Activated naive CD4-positive, alpha-beta T cell treated with anti-CD3 and anti-CD28 coated beads, Interleukin-2, amount 50 U/mL, for 72 hours (primary cell): ENCODE measurements at places on chromosomes 1 and 21. TPM values are rescaled to one million over a fixed set of nuclear protein-coding genes. Genes with fewer than 3 reads are reported as not detected.

Gene LCE3D
- not detected for total RNA-seq

Gene DSCAM
- total RNA-seq: not detected

Gene SHE
- not detected for total RNA-seq

Gene UBE2G2
- total RNA-seq: 126 TPM

Gene PRDX6
- 123 TPM for total RNA-seq

Gene TDRD10
- total RNA-seq: not detected

Gene RUNX3
- total RNA-seq: 136 TPM

DNA sequence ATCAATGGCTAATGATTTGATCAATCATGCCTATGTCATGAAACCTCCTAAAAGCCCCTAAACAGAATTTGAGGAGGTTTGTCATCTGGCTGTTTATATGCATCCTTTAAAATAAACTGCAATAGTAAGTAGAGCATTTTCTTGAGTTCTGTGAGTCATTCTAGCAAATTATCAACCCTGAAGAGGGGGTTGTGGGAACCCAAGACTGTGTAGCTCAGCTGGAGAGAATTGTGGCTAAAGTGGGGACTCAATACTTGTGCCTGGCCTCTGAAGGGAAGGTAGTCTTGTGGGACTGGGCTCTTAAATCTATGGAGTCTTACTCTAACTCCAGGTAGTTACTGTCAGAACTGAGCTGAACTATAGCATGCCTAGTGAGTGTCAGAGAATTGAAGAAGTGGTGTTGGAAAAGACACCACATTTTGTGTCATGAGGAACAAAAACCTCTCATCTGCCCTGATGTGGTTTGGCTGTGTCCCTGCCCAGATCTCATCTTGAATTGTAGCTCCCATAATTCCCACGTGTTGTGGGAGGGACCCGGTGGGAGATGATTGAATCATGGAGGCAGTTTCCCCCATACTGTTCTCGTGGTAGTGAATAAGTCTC, 402.4 kb downstream of the USH2A start:
- no peak for DNase-seq

- no peak for DNase-seq
Measured at GRCh38 chr1:46284058-46284457, 19.4 kb downstream of the LRRC41 start.

DNA sequence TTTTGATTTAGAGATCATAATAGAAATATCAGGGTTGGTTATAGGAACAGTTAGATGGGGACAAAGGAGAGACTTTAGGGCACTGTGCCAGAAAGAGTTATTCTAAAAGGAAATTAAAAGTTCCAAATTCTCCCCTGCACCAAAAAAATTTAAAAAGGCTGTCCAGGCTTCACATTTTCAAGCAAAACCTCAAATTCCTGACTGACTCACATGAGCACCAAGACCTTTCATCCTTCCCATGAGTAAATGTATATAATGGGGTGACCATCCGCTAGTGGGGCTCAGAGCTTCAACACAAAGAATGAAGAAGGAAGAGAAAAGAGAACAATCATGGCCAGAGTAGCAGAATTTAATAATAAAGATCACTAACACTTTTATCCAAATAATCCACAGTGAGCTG, 131.6 kb upstream of the MROH9 start:
- DNase-seq: no peak

- no peak for DNase-seq
Measured at GRCh38 chr21:46221664-46222435, 6.7 kb downstream of the LSS start.

DNA sequence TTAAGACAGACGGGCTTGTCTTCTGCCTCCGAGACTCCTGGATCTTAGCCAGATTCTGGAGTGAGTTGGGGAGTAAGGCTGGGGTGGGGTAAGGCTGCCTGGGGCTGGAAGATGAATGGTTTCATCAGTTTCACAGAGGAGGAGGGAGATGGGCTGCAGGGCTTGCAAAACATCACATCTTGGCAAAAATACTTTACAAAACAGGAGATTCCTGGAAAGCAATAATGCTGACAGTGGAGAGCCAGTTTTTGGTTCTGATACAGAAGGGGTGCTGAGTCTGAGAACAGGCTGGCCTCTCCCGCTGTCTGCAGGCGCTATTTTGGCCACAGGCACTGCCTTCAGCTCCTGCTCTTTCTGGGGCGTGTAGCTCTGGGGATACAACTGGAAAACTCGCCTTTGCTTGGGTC, 83.4 kb upstream of the KCNE2 start:
- no peak for DNase-seq

DNA sequence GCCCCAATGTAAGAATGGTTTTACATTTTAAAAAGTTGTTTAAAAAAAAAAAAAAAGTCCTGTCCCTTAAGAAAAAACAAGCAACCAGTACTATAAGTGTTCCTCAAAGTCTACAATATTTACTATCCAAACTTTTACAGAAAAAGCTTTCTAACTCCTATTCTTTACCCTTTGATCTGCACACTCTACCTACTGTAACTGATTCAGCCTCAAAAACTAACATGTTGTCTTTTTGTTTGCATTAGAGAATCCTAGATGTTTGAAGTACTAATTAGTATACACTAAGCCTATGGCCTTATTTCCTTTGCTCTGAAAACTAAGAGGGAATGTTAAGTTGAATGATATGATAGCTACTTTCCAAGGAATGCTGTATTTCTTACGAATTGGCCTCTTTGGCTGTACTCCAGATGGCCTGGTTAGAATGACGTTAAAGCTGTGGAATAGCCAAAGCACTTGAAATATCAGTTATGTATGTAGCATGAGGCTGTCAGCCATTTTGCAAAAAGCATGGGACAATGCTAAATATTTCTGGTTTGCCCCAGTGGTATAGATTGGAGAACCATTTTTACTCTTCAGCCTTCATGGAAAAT, 234.8 kb downstream of the GPR52 start:
- no peak for DNase-seq

DNA sequence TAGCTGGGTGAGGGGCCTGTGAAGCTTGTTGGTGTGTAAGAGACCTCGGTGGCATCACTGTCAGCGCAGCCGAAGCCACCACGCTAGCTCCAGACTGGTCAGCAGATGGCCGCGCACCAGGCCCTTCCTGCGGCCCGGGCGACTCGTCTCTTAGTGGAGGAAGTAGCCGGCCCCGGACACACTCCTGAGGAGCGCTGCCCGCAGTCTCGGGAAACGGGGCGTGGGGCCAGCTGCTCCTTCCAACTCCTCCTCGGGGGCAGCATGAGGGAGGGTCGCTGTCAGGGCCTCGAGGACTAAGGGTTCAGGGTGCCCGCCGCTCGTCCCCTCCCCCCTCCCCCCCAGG, 20.4 kb downstream of the H3-3A start:
- peak; percentile 22 for DNase-seq
